ENCODE measurements at places on chromosomes 7 and 10.

GRCh38 chr10:16316733-16317390 lies 119.9 kb upstream of the PTER start:
- no peak for DNase-seq

- DNase-seq = no peak
These were observed 53.7 kb upstream of the IGFBP3 start for GRCh38 chr7:45974540-45975360.

DNA sequence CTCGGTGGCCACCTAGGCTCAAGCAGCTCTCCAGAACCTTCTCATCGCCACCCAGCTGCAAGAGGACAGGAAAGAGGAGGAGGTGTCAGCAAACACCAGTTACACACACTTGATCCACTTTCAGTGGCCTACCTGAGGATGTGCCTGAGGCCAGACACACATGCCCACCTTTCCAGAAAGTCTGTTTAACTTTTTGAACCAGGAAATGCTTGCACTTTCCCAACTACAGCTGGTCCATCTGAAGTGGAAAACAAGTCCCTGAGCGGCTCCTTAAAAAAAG lies 15.7 kb upstream of the CYREN start:
- no peak for DNase-seq

DNA sequence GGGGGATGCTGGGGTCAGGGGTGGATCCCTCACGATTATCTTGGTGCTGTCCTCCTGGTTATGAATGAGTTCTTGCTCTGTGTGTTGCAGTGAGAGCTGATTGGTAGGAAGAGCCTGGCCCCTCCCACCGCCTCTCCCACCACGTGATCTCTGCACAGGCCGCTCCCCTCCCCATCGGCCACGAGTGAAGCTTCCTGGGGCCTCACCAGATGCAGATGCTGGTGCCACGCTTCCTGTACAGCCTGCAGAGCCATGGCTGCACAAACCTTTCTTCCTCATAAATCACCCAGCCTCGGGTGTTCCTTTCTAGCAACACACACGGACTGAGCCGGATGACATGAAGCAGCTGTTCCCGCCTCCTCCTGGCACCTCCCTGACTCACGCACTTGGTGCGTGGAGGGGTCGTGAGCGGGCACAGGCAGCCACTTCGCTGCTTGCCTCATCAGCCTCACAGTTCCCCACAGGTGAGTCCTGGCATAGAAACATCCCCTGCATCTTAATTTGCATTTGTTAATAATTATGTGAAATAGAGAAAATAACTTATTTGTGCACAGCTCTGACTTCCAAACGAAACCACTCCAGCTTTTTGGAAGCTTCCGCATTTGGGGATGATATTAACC lies 210.8 kb downstream of the ADARB2 start:
- DNase-seq = no peak

- no peak for DNase-seq
These were observed 81.9 kb downstream of the CNOT4 start for GRCh38 chr7:135428011-135428410.

- DNase-seq = no peak
These were observed 12.0 kb downstream of the CLCN1 start for GRCh38 chr7:143327903-143328302.

- no peak for DNase-seq
These were observed 99.2 kb downstream of the ARID5B start for GRCh38 chr10:62000726-62001125.

- no peak for DNase-seq
These were observed 6.5 kb downstream of the NACAD start for GRCh38 chr7:45082031-45082830.

GRCh38 chr10:16049050-16049449 lies 188.7 kb upstream of the MINDY3 start:
- DNase-seq = no peak

DNA sequence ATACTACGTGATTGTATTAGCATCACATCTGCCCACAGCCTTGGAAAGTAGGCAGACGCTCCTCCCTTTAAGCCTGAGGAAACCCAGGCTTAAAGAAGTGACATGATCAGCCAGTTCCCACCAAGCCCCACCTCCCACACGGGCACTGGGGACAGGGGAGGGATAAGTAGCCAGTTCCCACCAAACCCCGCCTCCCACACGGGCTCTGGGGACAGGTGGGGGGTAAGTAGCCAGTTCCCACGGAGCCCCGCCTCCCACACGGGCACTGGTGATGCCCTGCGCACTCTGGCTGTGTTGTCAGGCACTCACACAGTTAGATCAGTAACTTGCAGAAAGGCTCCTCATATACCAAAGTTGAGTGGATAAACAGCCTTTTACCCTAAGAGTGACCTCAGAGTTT lies 606.8 kb downstream of the PTPRN2 start:
- no peak for DNase-seq

- DNase-seq = no peak
These were observed 98.7 kb upstream of the SEMA3D start for GRCh38 chr7:85285527-85285926.

DNA sequence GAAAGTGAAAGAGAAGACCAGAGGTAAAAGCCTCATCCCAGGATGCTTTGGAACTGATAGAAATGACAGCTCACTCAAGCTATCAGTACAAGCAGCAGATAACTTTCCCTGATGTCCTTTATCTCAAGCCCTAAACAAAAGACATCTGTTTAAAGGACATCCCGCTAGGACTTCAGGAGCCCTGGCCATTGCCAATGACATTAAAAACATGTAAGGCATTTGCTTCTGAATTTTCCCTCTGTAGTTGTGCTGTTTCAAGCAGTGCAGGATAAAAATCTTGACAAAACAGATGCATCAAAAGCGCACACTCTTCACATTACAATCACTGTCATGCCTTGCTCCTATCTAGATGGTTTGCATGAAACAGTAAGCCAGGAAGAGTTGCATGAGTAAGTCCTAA lies 159.8 kb downstream of the AOAH start:
- DNase-seq = no peak

DNA sequence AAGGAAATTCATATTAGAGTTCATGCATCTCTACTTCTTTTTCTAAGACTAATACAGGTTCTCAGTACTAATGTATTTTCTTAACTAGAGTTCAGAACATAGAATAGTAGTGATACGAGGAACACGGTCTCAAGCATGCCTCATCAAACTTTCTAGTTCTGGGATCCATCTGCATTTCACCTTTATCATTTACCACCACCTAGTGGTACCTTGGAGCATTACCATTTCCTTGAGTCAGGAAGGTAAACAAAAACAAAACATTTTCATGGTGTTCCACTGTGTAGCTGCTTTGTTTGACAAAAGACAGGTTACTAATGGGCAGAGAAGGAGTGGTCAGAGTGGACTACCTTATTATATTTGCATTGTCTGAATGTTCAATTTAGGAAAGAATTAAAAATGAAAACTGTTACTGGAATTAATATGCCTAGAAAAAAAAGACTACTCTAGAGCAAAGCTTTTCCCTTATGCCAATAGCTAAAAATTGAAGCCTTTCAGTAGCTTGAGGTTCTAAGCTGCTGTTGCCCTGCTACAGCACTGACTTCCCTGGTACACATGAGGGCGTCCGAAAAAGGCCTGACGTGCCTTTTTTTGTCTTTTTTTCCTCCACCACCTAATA lies 44.5 kb downstream of the STARD3NL start:
- DNase-seq = no peak

GRCh38 chr7:89771003-89771636 lies 383.1 kb upstream of the STEAP1 start:
- DNase-seq = no peak

All from retinal pigment epithelial cell (primary cell).